COR-L47 (cell line): ENCODE measurements at places on chromosomes 2 and 18.

- peak; percentile 53 for DNase-seq
Observed at GRCh38 chr2:121155502-121156056, 129.4 kb downstream of the TFCP2L1 start.

DNA sequence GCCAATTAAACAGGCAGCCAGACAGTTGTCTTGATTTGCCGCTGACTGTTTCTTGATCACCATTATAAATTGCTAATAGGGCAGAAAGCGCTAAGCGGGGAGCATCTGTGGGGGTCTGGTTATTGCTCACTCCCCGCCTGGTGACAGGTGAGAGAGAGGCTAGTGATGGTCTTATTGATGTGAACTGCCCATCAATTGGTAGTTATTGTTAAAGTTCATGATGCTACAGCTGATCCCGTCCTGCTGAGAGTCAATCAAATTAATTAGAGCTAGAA is 148.5 kb downstream of the LNPK start:
- DNase-seq, result no peak

- no peak for DNase-seq
Observed at GRCh38 chr2:197628043-197628500, 47.3 kb downstream of the RFTN2 start.

DNA sequence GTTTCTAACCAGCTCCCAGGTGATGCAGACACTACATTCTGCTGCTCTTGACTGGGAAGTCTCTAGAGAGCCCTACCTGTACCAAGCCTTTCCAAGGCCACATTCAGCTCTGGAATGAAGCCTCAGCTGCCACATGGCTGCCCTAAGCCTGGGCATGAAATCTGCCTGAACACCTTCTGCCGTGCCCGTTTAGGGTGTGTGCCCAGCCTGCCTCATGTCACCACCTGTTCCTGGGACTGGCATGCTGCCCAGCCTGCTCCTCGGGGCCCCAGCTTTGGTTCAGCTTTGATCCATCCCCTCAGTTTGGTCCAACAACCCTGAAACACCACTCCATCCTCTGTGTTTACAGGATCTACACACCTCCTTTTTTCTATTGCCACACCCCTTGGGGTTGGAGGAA is 210.9 kb downstream of the L3MBTL4 start:
- DNase-seq, result peak; percentile 58

DNA sequence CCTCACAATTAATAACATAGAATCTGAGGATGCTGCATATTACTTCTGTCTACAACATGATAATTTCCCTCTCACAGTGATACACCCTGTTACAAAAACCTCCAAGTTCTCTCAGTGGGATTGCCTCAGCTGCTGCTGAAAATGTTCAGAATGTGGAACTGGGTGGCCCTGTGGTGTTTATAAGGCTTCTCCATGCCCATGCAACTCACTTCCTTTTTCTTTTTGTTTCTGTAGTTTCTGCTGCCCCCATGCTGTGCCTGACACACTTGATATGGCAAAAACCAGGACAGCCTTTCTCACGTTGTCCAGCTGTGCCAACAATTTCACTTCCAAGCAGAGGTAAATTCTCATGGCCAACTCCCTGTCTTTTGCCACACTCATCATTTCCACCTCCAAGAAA is 206.2 kb downstream of the RPIA start:
- no peak for DNase-seq

DNA sequence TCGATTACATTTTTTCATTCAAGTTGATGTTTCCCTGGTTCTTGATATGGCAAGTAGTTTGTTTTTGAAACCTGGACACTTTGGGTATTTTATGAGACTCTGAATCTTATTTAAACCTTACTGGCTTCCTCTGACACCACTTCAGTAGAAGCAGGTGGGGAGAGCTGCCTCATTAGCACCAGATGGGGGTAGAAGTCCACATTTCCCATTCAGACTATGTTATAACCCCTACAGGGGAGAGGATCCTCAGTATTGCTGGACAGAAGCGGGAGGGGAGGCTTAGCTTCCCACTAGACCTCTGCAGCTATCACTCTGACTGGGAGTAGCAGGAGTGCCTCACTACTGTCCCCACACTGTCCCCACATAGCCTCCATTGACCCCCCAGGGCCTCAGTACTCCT is 145.3 kb upstream of the SLC35G4 start:
- DNase-seq, result no peak

DNA sequence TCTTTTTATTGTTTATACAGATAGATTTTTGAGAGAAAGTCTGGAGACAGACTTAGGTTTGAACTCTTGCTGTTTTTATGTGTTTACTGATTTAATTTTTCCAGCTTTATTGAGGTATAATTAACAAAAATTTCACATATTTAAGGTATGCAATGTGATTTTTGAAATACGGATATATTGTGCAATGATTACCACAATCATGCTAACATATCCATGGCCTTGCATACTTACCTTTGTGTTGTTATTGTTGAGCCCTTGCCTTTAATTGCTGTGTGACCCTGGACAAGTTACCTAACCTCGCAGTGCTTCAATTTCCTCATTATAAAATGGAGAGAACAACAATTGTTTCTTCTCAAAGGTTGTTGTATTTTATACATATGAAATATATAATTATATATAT is 13.9 kb upstream of the RBMS1 start:
- no peak for DNase-seq

- DNase-seq, result peak; percentile 30
Observed at GRCh38 chr2:25894135-25894830, 16.0 kb upstream of the ASXL2 start.

GRCh38 chr2:235768606-235769005 is 274.8 kb downstream of the AGAP1 start:
- no peak for DNase-seq

DNA sequence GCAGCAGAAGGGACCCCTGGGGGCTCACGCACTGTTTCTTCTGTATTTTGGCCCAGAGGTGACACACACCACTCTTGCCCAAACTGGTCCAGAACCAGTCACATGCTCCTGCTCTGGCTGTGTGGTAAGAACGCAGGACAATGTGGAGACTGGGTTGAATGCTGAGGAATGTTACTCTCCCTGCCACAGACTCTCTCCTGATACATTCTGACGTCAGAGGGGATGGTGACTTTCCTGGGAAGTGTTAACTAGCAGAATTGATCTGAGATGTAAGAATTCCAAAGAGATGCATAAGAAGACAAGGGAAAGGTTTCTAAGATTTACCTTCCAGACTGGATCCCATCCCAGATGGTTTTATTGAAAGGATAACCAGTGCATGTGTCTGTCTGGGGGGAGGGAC is 100.8 kb downstream of the ASB1 start:
- no peak for DNase-seq

DNA sequence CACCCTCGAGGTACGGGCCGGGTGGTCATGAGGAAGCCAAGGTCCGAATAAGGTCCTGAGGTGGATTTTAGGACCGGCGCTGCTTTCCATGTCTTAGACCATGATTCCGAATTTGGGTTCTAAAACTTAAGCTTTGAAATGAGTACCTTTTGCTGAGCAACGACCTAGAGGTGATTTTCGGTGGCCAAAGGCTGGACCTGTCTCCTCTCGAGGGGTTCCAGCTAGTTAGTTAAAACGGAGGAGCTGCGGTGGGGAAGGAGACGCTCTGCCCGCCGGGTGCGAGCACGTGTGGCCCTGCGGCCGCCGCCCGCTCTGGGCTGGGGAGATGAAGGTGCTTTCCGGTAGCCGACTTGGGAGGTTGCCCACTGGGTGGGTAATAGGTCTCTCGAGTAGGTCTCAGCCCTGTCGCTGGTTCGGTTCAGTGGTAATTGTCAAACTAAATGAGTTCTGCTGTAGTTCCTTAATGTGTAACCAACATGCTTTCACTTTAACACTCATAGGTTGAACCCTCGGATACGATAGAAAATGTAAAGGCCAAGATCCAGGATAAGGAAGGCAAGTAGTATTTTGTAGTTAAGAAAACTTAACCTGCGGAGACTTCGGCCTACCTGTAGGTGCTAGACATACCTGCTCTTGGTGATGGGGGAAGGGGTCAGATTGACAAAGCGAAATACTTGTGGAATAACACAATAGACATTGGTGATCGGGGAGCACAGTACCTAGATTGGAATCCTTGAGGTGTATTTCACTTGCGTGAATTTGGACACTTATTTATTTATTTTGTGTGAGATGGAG is 572 bp downstream of the RPS27A start:
- DNase-seq, result no peak

DNA sequence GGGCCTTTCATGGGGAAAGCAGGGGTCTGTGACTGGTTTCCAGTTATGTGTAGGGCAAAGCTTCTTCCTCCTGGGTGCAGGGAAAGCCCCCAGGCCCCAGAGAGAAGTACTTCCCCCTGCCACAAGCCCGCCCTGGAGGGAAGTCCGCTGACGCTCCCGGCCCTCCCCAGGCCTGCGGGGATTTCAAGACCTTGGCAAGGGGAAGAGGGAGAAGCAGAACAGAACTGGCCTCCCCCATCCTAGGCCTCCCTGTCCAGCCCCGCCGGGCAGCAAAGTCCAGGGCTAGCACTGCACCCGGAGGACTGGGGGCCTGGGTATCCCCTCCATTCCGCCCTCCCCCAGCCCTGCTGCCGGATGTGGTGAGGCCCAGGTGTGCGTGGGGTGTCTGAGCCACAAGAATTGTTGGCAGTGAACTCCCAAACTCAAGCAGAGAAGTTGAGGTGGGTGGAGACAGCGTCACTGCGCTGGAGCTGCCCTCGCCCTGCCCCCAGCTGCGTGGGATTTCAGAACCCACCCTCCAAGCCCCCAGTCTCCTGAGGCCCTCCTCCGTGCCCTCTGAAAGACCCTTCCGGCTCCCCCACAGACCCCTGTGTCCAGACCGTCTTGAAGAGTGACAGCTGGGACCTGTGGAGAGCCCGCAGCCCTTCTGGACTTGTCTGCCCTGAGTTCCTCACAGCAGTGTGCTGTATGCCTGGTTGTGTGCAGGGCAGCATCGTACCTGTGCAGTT is 1.1 kb upstream of the DUSP2 start:
- no peak for DNase-seq

DNA sequence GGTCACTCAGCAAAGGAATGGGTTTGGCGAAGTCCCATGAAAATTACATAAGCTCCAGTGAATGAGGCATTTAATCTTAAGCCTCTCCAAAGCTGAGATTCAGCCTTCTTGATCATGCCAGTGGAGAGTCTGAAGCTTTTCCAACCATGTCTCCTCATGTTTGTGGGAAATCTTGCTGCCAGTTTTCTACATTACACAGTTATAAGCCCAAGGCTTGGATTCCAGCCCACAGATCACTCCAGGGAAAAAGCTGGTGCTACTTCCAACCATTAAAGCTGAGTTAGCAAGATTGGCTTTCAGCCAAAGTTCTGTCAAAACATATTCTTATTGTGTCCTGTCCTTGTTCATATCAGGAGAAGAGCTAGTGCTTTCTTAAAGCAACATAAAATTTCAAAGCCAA is 293.8 kb downstream of the LRRTM4 start:
- DNase-seq, result peak; percentile 9

- no peak for DNase-seq
Observed at GRCh38 chr2:220090050-220090449, 462.6 kb downstream of the SLC4A3 start.

DNA sequence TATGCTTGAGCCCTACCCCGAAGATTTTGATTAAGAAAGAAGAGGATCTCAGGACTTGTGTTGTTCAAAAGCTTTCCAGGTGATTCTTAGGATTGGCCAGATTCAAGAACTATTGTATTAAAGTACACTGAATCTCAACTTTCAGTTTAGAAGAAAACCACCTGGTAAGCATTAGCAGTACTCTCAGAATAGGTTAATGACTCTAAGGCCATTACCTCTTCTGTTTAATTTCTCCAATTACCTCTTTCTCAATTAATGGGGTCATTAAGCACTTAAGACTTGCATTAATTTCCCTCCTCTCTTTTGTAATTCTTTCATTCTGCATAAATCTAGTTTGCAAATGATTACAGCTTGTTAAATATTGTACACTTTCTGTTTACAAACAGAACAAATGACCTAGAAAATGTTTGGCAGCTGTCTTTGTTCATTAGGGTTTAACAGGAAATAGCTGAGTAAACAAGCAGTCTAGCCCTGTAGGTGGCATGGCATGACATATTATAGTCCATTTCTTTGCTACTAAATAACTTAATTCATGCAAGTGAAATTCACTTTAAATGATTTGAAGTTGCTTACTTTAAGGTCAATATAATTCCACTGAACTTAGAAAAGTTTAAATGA is 20.4 kb upstream of the TDRD15 start:
- peak; percentile 33 for DNase-seq

- peak; percentile 8 for DNase-seq
Observed at GRCh38 chr2:98805412-98806171, 74.7 kb upstream of the MGAT4A start.

- DNase-seq, result no peak
Observed at GRCh38 chr2:29449499-29449898, 334.3 kb downstream of the CLIP4 start.

DNA sequence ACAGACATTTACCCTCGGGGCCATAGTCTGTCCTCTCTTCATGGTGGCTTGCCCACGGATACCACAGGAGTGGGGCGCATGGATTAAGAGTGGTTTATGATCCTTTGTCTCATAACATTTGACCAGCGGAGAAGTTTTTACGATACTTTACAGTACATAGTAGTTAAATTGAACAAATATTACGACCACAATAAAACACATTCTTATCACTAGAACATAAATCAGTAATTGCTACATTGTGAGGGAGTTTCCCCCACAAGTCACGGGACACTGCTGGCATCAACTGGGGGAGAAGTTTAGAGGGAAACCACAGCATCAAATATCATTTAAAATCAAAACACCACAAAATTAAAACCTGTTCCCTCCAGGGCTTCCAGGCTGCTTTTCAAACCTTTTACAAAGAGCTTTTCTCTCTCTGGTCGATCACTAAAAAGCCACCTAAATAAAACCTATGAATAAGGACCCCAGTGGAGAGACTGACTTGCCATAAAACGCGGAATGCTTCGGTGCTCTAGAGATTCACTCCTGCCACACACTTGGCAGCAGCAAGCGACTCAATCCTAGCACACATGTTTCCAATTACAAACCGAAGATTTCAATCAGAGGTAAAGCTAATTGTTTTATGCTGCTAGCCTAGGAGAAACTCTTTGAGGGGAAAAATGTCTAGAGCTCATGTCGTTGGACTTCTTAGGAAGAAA is 173.7 kb upstream of the HNRNPA3 start:
- no peak for DNase-seq

GRCh38 chr2:198296665-198297308 is 492.4 kb downstream of the PLCL1 start:
- DNase-seq, result peak; percentile 66
